ENCODE measurements at places on chromosomes 6 and 20. TPM values are rescaled to one million over a fixed set of nuclear protein-coding genes. Genes with fewer than 3 reads are reported as not detected.
A peak's percentile ranks its signal among the peaks of the same experiment; 100 is the strongest.

DNA sequence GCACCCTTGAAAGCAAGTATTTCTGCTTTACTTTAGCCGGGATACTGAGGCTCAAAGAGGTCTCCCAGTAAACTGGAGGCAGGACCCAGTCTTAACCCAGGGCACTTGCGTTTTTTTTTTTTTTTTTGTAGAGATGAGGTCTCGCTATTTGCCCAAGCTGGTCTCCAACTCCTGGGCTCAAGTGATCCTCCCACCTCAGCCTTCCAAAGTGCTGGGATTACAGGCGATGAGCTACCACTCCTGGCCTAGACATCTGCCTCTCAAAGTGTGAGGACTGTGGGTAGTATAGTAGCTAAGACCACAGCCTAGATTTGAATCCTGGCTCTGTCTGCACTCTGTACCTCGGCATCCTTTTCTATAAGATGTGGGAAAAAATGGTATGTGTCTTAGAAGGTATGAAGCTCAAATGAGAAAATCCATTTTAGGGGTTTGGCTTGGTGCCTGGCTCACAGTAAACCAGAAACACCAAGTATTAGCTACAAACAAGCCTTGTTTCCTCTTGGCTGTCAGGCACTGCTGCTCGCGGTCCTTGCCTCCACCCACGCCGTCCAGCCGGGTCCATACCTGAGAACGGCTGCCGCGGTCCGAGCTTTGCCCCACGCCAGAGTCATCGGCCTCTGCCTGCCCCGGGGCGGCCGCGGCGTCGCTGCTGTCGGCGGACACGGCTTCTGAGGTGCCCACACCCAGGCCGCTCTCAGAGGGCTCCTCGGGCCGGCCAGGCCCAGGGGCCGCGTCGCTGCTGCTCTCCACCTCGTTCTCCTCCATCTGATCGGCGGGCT, 1.2 kb downstream of the ZNF335 start:
- ATAC-seq: no peak

The EYA4 gene
- total RNA-seq: 0.58 TPM

GRCh38 chr6:127869772-127870404, 31.0 kb downstream of the THEMIS start:
- no peak for ATAC-seq

The TREM2 gene
- total RNA-seq: not detected

- ATAC-seq: peak; percentile 82
These were observed 2.9 kb upstream of the HLA-DOB start for GRCh38 chr6:32819729-32820128.

- ATAC-seq: no peak
These were observed 363.5 kb downstream of the ESR1 start for GRCh38 chr6:152170702-152171667.

- ATAC-seq: no peak
These were observed 174.8 kb upstream of the RREB1 start for GRCh38 chr6:6932968-6933367.

GRCh38 chr6:44342489-44342888, at the start of gene SPATS1:
SPATS1 (plus strand) TSS chr6:44342650; CDS start chr6:44343096, 446 bp downstream.
- ATAC-seq: peak; percentile 55

- ATAC-seq: peak; percentile 92
These were observed 40.8 kb upstream of the FOXP4 start for GRCh38 chr6:41505122-41506049.

The MROH8 gene
- 6.7 TPM for total RNA-seq

The SIRPB2 gene
- not detected for total RNA-seq

- no peak for ATAC-seq
These were observed 85.8 kb upstream of the ESR1 start for GRCh38 chr6:151721671-151722070.

DNA sequence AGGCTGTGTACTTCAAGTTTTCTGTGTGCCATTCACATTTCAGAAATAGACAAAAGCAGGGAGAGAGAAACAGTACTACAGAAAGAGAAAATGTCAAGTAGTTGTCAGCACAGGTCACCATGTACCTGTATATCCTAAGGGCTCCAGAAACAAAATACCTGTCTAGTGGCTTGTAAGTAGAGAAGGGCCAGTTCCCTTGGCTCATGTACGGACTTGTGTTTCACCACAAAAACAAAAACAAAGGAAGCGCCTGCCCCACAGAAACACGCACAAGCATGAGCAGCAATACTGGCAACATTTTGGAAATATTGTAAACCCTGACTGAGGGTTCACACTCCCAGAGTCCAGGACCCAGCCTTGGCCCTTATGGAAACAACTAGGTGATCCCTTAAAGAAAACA, 44.3 kb downstream of the CNKSR3 start:
- ATAC-seq: no peak

The C6orf15 gene
- not detected for total RNA-seq

The FITM2 gene
- total RNA-seq: 4.2 TPM

- no peak for ATAC-seq
These were observed 54.8 kb downstream of the PLG start for GRCh38 chr6:160756871-160757270.

- ATAC-seq: no peak
These were observed 173.1 kb downstream of the HACE1 start for GRCh38 chr6:104686550-104687175.

DNA sequence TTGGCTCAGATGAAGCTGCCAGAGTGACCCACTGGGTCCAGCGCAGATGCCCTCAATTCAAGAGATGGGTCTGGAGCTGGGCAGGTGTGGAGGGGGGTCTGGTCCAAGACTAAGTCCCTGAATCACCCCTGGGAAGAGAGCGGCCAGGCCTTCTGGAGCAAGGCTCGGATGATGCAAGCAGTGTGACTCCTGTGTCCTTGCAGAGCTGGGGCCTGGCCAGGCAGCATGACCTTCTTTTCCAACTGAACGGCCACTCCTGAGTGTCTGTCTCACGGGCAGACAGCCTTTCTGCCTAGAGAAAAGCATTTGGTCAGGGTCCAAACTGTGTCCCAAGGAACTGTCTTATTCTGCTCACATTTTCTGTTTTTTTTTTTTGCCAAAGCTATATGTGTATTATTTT, 42.6 kb upstream of the FNDC1 start:
- ATAC-seq: no peak

The BCAS4 gene
- 14.6 TPM for total RNA-seq

- ATAC-seq: no peak
These were observed 150.2 kb downstream of the TBC1D7 start for GRCh38 chr6:13178107-13178506.

DNA sequence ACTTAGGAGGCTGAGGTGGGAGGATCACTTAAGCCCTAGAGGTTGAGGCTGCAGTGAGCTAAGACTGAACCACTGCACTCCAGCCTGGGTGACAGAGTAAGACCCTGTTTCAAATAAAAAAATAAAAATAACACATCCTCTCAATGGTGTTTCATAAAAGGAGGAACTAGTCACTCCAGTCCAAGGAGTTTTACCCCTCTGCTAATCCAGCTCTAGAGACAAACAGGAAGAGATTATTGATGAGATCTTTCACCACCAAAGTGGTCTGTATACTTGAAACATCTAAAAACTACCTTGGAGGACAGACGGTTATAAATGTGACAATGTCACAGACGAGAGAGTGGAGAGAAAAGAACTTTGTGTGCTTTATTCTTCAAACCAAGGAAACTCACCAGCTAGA, 58.2 kb downstream of the PIGU start:
- ATAC-seq: no peak

DNA sequence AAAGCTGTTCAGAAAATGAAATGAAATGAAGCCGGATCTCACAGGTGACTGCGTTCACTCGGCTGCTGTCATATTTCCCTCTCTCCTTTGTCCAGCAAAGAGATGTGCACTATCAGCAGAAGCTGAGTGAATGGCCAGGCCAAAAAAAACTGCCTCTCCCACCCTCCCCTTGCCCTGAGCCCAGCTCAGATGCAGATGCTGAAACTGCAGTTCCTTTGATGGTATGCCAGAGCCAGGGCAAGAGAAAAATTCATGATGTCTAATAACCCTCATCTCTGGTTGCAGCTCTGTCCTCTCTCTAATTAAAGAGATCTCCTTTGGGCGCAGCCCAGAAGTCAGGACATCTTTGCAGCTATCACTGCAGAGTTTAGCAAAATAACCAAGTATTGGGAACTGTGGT, 210.5 kb upstream of the RIN2 start:
- ATAC-seq: no peak

GRCh38 chr6:31889331-31889972, 8.0 kb downstream of the EHMT2 start:
- no peak for ATAC-seq

The GPX5 gene
- total RNA-seq: not detected

DNA sequence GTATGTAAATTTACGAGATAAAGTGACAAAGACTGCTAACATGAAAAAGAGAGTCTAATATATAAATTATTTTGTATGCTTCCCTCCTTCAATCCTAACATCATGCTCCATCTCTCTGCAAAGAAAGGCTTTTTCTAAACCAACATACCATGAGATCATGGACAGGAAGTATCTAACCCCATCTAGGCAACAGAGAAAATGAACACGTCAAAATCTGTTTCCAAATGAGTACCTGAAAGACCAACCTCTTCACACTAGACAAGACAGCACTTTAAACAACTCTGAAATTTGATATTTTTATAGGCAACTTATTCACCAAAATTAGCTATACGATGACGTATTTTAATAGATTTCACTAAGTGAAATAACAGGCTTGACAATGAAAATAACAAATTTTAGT, 54.6 kb downstream of the MAN1A1 start:
- ATAC-seq: no peak

GRCh38 chr20:4563534-4563933, 158.2 kb upstream of the PRND start:
- ATAC-seq: no peak

The FUCA2 gene
- total RNA-seq: 50.1 TPM
